ENCODE measurements at places on chromosomes 11 and 22.

DNA sequence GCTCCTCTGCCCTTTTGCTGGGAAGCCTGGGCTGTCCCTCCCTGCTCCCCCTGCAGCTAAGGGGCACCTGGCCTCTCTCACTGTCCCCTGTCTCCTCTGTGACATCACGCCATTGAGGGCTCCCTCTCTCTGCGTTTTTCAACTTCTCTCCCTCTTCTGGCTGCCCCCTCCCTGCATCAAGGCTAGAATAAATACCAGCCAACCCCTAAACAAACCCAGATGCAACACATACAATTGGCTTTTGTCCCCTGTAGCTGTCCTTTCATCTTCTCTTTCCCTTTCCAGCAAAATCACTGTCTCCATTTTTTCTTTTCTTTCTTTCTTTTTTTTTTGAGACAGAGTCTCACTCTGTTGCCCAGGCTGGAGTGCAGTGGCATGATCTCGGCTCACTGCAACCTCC lies 3.3 kb upstream of the MIEF1 start:
- no peak for DNase-seq

- DNase-seq, result no peak
Measured at GRCh38 chr11:16001044-16001568, 355.2 kb downstream of the SOX6 start.

DNA sequence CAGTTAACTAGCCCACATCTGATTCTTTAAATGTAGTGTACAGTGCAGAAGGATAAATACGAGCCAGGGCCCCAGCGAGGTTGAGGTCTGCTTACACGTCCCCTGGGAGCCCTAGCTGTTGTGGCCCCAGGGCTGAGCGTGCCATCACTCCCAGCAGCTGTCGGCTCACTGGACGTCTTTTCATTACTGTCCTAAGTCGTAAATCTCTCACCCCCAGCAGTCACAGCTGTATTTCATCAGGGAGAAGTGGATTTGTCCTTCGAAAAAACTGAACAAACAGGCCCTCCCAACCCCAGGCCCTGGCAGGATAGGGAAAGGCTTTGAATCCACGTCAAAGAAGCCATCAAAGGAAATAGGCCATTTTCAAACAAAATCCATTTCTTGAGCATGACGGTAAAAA lies 110.4 kb upstream of the CSNK2A3 start:
- no peak for DNase-seq

- peak; percentile 84 for DNase-seq
Measured at GRCh38 chr22:49767355-49768062, 60.2 kb downstream of the BRD1 start.

DNA sequence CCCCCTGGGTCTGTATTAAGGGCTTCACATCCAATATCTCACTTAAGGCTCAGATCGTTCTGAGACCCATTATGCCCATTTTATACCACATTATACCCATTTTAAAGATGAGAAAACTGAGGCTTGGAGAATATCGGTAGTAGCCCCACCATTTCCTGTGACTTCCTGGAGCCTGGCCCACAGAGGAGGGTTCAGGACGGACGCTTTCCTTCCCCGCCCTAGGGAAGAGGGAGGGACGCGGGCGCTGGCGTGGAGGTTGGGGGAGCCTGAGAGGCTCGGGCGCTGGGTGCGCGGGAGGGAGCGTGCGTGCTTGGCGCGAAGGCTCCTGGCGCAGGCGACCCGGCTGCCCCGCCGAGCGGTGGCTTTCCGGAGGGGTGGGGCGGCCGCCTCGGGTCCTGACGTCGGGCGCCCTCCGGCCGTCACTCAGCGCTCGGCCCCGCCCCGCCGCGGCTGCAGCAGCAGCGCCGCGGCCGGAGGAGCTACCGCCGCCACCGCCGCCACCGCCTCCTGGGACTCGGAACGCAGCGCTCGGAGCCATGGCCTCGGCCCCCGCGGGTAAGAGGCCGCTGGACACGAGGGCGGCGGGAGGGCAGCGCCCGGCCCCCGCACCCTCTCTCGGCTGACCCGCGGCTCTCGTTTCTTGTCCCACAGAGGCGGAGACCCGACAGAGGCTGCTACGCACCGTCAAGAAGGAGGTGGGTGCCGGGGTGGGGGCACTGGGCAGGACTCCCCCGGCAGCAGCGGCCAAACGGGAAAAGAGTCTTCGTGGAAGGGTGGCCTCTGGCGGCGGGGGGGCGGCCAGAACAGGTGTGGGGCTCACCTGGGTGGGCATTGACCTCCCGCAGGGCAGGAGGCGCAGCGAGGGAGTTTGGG lies at the start of gene SGSM1:
SGSM1 (plus strand) TSS at position 422 of the 873 bp plus-strand sequence; CDS start at position 537, 115 bp downstream.
- peak; percentile 69 for DNase-seq

GRCh38 chr11:62516736-62517371 lies 29.8 kb downstream of the AHNAK start:
- DNase-seq, result no peak

DNA sequence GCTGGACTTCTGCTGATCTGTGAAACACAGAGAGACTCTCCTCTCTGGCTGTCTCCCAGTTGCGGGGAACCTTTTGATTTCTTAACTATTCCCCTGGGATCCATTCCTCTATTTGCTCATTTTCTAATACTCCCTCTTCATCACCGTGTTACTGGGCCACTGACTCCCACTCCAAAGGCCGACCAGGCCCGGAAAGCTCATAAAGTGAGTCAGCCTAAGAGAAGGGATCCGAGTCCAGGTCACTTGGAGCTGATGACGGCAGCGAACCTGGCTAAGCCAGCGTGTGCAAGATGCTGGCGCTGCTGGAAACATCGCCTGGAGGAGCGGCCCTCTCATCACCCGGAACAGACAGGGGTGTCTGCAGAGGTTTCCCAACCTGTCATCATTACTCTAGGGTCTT lies 112.8 kb downstream of the FBXO7 start:
- DNase-seq, result no peak

GRCh38 chr11:1084561-1085439 lies 10.1 kb downstream of the MUC2 start:
- DNase-seq, result no peak

- DNase-seq, result no peak
Measured at GRCh38 chr11:125416981-125417935, 78.8 kb downstream of the FEZ1 start.

- peak; percentile 46 for DNase-seq
Measured at GRCh38 chr11:68251765-68252164, 20.0 kb downstream of the C11orf24 start.

DNA sequence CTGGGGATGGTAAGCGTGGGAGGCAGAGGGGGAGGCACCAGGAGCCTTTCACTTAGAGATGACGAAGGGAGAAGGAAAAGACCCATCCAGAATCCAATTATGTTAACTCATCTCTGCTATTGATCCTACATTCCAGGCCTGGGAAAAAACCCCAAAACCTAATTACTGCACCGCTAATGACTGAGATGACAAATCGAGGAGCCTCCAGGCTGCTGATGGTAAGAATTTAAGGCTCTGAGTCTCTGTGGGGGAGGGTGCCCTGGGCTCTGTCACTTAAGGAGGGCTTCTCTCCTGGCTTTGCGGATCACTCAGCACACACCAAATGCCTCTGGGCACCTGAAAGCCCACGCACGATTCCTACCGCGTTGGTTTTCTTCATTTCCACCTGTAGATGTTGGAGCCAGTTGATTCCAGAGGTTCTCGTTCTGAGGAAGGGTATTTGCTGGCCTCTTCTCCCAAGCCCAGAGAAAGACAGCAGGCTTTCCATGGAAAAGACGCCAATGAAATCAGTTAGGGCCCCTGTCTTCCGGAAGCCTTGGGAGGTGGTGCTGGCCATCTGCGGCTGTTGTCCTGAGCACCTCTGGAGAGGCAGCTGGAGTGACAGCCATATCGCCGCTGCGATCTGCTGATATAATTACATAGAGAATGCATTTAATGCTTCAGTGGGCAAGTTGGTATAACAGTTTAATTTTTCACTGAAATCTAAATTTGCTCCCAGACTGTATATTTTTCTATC lies 751.2 kb downstream of the BRD1 start:
- no peak for DNase-seq

DNA sequence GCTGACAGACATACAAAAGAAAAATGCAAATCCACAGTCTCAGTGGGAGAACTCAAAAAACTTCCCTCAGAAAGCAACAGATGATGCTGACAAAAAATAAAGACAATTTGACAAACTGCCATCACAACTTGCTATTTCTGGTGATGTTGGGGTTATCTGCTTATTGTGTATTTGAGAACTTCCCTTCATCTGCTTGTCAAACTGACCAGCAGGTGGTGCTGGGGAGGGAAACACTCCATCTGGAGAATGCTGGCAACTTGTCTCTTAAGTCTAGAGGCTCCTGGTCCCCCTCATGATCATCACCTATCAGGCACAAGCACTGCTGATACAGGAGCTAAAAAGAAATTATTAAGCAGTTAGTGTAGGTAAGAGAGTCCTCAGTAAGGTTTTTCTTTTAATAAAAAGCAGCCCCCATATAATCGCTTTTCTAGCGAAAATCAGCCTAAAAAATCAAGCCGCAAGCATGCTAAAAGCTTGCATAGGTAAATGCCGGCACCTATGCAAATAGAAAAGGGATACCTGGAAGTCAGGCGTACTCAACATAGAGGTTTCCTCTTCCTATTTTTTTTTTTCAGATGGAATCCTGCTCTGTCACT lies 9.8 kb upstream of the FAM111B start:
- DNase-seq, result peak; percentile 39

GRCh38 chr22:32696089-32696488 lies 105.4 kb upstream of the TIMP3 start:
- DNase-seq, result no peak

GRCh38 chr11:16763746-16764145 lies 25.3 kb downstream of the C11orf58 start:
- no peak for DNase-seq

Measured in inflammatory macrophage treated with lipopolysaccharide for 1 hour (primary cell).